ENCODE measurements at places on chromosomes 4 and X.
A peak's percentile ranks its signal among the peaks of the same experiment; 100 is the strongest.

DNA sequence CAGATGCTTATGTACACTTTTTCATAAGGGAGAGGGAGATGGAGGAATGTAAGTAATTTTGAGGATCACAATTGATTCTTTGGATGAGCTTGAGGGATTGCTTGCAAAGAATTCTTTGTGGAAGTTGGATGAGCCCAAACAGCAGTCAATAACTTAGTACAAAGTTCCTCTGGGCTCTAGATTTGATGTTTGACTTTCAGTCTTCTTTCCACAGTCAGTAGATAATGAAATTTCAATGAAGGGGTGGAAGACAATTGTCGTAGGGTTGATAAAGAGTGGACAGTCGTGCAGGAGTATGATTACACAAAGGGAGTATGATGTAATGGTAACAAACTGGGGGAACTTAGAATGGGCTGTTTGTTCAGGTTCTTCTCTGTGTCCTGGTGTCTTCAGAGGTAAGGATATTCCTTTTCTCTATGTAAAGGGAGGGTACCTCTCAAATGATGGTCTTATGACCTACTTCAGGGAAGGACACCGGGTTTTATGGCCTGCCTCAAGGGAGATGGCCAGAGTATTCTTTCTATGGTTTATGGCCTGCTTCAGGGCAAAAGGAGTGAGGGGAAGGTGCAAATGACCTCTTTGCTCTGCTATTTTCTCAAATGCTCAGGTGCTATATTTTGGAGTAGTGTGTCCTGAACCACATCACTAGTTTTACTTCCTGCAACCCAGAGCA lies 1.7 kb upstream of the ABRAXAS1 start:
- no peak for DNase-seq

DNA sequence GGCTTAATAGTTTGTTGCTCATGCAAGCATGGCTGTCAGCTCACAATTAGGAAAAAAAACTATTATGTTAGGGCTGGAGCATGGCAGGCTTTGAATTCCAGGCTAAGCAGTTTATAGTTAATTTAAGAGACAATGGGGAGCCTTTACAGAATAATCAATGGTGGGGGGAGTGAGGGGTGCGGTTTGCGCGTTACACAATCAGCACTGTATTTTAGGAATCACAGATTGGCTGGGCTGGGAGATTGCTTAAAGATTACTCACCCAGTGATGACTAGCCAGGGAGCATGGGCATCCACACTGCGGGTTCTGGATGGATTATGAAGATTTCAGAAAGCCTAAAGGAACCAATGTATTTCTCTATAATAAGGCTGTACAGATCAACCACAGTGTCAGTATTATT lies 186.6 kb downstream of the SOX3 start:
- DNase-seq, result no peak

DNA sequence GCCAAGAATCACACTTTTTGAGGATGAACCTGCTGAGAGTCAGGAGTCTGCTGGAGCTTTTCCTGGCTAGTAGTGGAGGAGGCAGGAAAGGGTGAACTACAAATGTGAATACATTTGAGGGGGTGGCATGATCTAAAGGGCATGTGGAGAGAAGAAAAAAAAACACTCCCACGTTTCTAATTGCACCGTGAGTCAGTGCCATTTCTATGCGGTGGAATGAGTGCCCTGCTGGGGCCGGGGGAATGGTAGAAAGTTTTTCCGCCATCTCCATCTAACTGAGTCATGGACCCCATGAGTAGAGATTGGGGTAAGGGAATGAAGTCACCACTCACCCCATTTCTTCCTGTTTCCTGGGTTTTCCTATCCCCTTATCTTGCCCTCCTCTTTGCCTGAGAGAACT lies 19.8 kb downstream of the BEX3 start:
- DNase-seq, result no peak

DNA sequence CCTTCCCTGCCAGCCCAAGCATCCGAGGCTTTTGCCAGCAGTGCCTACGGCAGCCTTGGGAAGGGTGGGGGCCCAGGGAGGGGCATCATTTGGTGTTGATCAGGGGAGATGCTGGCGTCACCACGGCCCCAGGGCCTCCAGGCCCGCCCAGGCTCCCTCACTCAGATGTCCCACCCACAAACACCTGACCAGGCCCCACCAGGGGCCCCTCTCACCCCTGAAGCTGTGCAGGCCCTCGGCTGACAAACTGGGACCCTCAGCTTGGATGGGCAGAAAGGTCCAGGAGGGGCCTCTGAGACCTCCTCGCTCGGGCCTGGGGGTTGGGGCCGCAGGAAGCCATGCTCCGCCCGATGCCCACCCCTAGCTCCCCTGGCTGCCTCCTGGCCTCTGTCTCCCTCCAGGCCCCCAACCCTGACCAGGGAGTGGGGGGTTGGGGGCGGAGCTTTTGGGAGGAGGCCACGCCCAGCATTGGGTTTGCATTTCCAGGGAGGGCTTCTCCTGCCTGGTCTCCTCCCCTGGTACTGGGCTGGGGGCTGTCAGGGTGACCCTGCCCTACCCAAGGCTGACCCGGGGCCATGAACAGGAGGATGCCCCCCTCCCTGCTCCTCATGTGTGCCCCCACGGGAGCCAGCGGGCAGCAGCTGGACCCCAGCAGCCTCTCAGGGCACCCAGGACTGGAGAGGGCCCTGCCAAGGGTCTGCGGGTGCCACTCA lies 33.4 kb upstream of the SPON2 start:
- no peak for DNase-seq

- DNase-seq, result no peak
Measured at GRCh38 chrX:121558886-121559285, 511.5 kb downstream of the GLUD2 start.

DNA sequence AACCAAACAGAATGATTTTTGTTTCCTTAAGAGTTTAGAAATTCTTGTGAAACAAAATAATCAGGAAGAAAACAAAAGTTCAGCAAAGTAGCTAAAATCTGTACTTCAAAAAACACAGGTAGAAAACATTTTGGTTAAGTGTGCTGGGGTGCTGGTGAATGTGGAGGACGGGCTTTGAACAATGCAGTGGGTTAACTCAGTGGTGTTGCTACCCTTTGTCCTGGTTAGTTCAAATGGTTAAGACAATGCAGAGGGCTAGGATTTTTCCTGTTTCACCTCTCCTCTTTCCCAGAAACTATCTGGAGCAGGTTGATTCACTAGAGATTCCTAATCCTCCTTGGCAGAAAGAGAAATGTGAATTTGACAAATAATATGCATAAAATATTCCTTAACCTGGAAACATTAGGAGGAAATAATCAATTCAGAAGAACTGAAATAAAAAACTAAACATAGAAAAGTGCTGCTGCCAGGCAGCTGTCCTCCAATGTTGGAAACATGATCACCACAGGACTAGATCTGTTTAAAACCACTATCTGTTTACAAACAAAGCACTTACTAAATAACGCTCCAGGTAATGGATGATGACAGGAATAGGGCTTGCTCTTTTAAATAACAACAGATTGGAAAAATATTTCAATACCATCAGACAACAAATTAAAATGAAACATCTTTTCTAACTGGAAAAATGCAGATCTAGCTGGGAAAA lies 148.9 kb downstream of the MAML3 start:
- DNase-seq, result no peak

DNA sequence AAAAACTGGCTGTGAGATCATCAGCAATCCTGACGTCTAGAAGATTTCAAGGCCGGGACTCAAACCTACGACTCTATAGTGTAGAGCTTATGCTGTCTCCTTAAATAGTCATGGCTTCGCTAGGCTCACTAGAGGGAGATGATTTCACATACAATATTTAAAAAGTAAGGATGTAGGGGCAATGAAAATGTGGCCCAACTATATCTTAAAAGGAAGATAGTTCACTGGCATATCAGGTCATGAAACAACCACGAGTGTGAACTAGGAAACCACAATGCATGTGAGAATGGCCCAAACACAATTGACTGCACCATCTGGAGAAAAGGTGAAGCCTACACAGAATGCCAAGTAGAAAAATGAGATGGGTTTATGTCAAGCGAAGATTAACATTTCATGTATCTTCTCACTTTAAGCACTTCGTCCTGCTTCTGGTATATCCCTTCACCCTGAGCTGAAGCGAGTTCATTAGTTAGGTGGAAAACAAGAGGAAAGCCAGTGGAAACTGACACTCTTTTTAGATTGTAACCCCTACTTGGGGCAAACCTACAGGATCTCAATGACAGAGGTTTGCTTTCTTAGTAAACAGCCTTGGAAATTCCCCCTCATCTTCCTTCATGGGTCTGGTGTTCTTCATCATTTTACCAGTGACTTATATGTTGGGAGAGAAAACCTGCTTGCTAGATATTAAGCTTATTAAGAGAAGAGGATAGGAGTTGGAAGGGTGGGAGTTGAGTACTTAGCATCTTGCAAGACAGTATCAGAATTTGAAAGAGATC lies 17.4 kb downstream of the FAM9C start:
- DNase-seq, result peak; percentile 46

DNA sequence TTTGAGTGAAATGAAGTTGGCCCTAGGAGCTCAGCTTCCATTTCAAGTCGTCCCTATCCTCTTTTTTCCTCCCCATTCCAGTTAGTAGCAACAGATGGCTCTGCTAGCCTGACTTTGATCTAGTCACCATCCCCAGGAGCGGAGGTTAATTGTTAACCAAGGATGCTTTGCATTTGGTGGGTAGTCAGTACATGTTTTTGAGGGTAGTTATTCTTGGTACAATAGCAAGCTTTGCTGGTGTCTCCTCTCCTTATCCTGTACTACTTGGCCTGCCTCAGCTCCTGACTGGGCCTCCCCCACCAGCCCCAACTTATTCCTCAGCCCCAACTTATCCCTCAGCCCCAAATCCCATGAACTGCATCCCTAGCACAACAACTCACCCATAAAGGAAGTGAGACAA lies 14.8 kb upstream of the RTL5 start:
- no peak for DNase-seq

GRCh38 chr4:185137233-185137925 lies 5.7 kb upstream of the SLC25A4 start:
- no peak for DNase-seq

GRCh38 chr4:16785793-16786527 lies 112.5 kb downstream of the LDB2 start:
- no peak for DNase-seq

DNA sequence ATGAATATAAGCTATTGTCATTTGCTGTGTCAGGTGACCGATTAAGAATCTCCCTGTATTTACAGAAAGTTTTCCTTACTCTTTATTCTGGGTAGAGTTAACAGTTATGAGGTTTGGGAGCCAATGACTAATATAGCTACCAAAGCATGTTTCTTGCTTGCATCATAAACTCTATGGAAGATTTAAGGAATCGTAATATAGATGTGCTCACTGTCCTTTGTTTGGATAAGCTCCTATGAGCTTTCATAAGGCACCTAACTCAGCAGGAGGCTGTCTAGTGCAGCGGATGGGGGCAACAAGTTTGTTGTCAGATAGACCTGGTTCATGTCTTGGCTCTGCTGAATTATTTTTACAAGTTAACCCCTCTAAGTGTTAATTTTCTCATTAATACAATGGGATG lies 75.0 kb upstream of the PAQR3 start:
- DNase-seq, result no peak

- peak; percentile 14 for DNase-seq
Measured at GRCh38 chr4:139509727-139510410, 46.1 kb downstream of the SETD7 start.

- DNase-seq, result peak; percentile 72
Measured at GRCh38 chr4:98446499-98447375, 185.6 kb downstream of the RAP1GDS1 start.

GRCh38 chr4:72546456-72546855 lies 22.6 kb downstream of the ADAMTS3 start:
- no peak for DNase-seq

DNA sequence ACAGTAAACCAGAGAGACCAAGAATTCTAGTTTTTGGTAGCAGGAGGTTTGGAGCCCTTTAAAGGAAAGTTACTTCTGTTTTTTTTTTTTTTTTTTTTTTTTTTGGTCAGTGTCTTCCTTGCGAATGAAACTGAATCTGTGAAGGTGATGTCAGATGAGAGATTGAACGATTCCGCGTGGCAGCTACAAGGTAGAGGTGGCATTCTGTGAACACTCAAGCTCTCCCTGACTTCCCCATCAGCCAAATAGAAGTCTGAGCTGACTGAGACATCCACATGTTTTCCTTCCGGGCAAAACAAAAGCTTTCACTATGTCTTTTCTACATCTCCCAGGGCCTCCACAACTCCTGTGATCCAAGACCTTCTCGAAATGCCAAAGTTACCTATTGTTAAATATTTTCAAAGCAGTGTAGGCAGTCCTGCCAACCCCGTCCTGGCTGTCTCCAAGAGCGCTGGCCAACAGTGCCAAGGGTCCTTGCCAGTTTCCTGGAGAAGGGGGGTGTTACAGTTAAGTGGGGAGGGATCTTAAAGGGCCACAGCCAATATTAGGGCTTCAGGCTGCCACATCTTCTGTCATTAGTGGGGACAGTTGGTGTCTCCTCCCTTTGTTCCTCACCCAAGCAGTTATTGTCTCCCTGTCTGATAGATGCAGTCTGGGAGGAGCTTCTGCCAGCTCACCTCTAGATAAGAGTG lies 102.9 kb upstream of the SLC34A2 start:
- no peak for DNase-seq
